ENCODE measurements at places on chromosomes 13 and 19.

DNA sequence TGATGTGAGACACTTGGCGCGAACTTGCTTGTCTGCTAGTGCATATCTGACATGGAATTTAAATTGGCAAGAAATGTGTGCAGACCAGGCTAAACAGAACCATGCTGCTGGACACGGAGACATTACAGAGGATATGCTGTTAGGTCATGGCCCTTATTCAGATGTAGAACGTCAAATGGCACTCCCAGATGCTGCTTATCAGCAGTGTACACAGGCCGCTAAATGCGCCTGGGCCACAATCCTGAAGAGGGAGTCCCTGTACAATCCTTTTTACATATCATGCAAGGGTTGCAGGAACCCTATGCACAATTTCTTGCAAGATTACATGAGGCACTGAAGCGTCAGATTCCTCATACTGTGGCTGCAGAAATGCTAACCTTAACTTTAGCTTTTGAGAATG is 9.3 kb downstream of the ZNF350 start:
- no peak for DNase-seq

DNA sequence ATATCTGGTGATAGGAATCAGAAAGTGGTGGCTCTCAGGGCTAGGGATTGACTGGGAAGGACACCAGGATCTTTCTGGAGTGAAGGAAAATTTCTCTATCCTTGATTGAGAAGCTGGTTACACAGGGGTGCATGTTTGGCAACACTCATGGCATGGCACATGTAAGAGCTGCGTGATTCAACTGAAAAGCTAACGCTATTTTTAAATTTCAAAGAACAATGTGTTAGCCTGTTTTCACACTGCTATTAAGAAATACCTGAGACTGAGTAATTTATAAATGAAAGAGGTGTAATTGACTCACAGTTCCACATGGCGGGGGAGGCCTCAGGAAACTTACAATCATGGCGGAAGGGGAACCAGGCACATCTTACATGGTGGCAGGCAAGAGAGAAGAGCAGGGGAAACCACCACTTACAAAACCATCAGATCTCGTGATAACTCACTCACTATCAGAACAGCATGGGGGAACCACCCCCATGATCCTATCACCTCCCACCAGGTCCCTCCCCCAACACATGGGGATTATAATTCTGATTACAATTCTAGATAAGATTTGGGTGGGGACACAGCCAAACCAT is 7.4 kb downstream of the SIGLEC8 start:
- no peak for DNase-seq

DNA sequence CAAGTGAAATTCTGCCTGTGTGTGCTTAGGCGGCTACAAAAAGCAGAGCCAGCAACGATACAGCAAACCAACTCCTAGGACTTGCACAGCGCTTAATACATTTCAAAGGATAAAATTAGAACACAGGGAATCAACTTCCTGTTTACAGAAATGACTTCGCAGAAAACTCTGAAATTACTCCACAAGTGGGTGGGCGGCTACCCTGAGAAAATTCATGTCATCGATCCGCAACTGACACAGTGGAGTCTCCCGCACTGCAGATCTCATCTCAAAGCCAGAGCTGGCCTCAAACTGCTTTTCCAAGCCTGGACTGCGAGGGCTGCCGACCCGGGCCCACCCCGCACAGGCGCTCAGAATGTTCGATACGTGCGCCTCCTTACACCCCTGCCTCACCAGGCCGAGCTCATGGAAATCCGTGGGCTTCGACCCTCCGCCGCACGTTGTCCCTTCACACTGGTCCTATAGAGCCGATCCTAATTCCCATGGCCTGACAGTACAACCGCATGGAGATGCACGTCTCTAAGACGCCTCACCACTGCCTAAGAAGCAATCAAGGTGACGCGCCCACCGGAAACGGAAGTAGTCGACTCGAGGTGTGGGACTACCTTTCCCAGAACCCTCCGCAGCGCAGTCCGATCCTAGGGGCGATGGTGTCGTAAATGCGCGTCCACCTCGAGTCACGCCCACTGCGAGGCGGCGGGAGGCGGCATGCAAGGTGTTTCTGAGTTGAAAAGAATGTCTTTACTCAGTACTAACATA is at the start of gene ZNF229:
TSS of gene ZNF229 (minus strand) at position 557 of the 759 bp plus-strand sequence. CDS start 5,625 bp downstream, outside the sequence.
- DNase-seq = peak; percentile 96

DNA sequence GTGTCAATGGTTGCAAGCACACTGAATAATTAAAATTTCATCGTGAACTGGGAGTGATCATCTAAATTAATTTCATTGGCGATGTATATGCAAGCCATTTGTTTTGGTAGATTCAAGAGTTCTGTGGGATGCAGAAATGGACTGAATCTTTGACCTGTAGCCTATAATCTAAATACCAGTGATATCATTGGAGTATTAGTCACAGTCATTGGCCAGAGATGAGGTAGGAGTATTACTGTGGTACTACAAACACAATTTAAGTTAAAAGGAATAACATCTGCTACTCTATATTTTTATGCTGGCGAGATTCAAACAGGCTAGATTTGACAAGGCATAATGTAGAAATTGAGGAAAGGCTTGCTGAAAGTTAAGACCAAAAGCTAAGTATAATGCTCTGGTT is 14.0 kb downstream of the FRY start:
- no peak for DNase-seq

- DNase-seq = no peak
Measured at GRCh38 chr13:110989331-110989730, 74.5 kb upstream of the ANKRD10 start.

DNA sequence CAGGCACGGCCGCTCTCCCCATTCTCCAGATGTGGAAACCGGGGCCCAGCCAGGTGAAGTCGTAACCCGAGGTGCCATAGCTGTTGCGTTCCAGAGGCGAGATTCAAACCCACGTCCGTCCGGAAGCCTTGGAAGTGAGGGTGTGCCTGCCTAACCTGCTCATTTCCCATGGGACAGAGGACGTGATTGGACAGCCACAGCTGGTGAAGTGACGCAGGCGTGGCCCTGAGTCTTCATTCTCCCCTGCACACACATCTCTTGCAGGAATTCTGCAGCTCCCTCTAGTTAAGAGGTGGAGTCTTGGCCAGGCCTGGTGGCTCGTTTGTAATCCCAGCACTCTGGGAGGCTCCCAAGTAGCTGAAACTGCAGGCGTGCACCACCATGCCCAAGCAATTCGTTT is 16.8 kb downstream of the MEIS3 start:
- DNase-seq = no peak

DNA sequence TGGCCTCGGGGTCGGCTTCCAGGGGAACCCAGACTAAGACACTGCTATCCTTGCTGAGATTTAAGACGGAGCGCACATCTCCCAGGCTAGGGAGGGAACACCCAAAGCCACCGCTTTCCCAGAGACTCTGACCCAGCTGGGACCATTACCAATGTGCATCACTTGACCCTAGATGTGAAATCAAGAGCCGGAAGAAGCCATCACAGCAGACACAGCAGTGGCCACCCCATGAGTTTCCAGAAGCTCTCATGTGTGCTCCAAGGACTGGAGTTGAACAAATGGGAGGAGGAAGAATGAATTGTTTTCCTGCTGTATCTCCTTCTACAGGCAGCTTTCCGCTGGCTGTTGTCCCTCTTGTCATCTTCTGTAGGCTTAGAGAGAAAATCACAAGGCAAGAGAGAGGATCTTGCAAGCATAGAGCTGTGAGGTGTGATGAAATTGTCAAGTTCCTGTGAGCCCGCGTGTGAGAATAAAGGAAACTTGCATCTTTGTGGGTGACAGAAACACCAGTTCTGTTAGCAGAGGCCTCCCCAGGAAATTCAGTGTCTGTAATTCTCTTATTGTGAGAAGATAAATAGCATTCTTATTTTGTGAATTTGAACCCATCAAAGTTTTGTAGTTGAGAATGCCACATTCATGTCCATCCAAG is 711.8 kb downstream of the UQCRFS1 start:
- DNase-seq = no peak

All from tongue (tissue), 3 donors.